ENCODE measurements at places on chromosomes 16 and 17.

DNA sequence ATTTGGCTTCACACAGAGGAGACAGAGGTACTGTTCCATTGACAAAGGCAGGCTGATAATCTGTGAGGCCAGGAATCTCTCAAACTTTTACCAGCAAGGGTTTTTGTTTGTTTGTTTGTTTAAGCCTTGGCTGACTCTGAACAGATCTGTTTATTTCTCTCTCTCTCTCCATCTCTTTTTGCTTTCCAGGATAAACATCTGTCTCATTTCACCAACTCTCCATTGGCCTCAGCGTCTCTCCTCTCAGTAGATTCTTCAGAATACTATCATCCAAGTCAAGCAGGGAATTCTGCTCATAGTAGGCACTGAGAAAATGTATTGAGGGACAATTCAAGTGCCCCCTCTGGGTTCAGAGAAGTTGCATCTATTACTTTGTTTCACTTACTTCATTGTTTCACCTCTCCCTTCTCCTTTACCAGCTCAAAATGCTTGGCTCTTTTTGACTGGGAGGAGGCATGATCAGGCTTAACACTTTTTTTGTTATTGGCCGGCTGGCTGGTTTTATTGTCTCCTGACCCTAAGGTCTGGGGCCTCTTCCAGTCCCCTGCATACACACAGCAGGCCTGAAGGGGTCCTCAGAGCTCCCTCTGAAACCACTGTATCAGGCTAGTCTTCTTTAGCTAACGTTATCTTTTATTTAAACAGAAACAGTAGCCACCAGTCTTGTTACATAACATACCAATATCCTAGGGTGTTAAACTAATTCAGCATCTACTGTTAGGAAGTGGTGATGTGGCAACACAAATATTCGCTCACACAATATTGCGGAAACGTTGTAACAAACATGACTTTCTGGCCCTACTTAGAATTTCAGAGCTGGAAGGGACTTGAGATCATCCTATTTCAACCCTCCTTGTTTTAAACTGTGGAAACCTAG, 2.0 kb upstream of the YPEL2 start:
- DNase-seq: peak; percentile 94

DNA sequence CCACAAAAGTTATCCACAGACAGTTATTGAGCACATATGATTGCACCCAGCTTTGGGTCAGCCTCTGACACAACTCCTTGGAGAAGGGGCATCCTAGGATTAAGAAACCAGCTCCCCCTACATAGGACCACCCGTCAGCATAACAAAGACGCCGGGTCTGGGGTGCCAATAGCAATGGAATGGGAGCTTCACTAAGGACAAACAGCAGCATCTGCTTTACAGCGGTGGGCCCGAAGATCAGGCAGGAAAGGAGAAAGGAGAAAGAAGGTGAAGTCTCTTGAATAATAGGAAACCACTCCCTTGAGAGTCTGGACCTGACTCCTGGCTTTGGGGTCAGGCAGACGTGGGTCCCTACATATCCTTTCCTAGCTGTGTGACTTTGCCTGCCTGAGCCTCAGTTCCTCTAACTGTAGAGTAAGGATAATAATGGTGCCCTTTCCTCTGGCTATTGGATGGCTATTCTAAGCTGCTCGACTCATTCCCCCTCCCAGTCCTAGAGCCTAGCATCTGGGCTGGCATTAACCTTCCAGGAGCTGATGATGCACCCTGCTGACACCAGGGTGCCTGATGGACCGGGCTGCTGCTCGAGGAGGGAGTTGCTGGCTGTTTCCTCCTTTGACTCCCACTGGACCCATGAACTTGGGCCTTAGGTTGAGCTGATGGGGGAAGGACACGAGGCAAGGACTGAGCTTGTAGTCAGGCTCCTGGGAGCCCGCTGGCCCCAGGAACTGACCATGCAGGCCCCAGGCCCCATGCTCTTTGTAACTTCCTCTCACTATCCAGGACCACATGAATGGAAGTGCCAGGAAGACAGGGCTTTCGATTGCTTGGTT, 94.2 kb downstream of the C16orf78 start:
- no peak for DNase-seq

- DNase-seq: no peak
Observed at GRCh38 chr16:20040011-20040410, 33.7 kb downstream of the GPR139 start.

- DNase-seq: no peak
Observed at GRCh38 chr17:75387771-75388170, 17.7 kb downstream of the GRB2 start.

GRCh38 chr17:69800870-69801269, 274.2 kb upstream of the KCNJ16 start:
- no peak for DNase-seq

DNA sequence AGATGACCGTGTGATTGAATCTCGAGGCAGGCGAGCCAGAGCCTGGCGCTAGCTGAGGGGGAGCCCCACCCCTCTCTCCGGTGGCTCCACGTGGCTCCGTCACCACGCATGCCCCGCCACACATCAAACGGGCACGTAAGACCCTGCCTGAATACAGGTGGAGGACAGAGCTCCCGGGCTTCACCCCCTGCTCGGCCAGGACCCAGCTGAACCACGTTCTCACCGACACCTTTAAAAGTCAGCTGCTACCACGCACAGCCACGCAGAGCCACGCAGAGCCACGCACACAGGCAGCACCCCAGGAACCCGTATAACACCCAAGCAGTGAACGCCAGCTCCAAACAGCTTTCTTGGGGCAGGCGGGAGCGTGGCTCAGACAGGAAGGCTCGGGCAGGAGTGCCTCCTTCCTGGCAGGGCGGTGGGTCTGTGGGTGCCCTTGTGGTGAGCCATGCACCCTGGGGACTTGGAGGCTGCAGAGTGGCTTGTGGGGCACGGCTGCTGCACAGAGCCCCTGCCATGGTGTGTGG, 4.4 kb downstream of the TMEM204 start:
- no peak for DNase-seq

GRCh38 chr17:82943339-82943738, 103.5 kb upstream of the ZNF750 start:
- DNase-seq: no peak

DNA sequence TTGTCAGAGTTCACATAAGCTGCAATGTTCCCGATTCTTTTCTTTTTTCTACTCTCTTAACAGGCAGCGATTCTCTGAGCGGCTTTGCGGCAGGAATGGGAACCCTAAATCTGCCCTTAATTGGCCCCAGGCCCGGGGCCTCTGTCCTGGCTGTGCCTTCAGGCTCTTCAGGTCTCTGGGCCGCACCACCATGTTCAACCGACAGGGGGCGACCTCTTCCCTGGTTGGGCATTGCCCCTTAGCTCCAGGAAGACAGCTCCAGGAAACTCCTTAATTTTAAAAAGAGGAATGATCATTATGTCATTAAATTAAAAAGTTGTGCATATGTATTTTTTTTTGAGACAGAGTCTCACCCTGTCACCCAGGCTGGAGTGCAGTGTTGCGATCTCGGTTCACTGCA, 20.3 kb downstream of the CACNG5 start:
- peak; percentile 32 for DNase-seq

GRCh38 chr17:1649844-1650501, at the start of gene RILP:
TSS of gene RILP (minus strand) at chr17:1649866. CDS start at chr17:1649804, 62 bp downstream.
- peak; percentile 93 for DNase-seq

DNA sequence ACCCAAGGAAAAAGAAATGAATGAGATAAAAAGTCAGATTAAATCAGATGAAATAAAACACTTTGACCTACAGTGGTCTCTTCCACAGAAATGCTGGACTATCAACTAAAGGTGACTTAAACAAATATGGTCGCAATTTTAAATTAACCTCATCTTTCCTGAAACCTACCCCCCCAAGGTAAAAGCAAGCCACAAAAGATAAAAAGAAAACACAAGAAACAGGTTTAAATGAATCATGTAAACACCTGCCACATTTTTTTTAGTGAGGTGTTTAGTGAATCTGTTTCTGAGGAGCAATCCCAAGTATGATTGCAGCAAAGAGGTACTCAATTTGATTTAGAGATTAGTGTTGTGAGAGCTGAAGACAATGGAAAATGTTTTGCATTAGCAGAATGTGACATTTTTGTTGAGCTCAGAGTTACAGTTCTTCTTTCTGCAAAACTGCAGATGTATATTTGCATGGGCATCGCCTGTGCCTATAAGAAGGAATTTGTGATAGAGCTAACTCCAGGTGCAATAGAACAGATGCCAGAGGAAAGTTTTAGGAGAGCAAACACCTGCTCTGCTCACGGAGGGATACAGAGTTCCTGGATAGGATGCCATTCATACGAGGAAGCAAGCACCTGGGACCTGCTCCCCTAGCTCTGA, 3.4 kb upstream of the MMD start:
- no peak for DNase-seq

DNA sequence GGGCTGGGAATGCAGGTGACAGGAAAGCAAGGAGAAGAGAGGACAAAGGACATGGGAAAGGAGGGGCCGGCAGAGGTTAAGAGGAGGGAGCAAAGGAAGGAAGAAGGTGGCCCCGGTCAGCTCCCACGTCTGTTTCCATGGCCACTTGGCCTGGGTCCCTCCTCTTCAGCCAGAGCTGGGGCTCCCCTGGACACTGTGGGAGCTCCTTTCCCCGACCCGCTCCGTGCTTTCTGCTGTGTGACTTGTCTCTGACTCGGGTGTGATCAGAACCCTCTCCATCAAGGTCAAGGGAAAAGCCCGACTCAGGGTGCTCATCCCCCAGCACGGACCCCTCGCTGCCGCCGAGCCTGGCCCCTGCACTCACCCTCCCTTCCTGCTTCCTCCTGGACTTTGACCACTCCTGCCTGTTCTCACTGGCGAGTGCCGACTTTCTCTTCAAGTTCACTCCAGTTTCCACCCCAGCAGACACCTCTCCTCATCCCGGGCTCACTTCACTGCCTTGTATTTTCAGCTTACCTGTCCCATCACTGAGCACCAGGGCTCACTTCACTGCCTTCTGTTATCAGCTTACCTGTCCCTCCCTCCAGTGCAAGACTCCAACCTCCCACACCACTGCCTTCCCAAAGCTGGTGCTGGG, 61.2 kb downstream of the MEAK7 start:
- DNase-seq: no peak

DNA sequence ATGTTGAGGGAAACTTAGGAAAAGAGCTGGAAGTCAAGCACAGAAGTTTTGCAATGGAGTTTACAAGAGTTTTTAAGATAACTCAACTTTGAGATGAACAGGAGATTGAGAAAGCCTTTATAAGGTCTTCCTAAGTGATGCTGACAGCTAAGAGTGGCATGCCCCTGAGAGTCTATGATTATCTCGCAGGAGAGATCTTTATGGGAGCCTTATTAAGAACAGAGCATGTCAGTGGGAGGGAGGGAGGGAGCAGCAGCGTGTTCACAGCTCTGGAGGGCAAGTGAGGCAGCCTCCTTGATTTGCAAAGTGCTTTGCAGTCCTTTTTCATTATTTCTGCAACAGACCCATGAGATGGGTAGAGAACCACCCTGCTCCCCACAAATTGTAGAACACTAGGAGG, 30.7 kb downstream of the GNAO1 start:
- no peak for DNase-seq

GRCh38 chr17:41340934-41341861, 9.4 kb downstream of the KRT33A start:
- no peak for DNase-seq

GRCh38 chr16:66653581-66654350, 42.8 kb downstream of the CMTM4 start:
- no peak for DNase-seq

GRCh38 chr17:46192189-46192438, 1.1 kb downstream of the KANSL1 start:
- DNase-seq: no peak

DNA sequence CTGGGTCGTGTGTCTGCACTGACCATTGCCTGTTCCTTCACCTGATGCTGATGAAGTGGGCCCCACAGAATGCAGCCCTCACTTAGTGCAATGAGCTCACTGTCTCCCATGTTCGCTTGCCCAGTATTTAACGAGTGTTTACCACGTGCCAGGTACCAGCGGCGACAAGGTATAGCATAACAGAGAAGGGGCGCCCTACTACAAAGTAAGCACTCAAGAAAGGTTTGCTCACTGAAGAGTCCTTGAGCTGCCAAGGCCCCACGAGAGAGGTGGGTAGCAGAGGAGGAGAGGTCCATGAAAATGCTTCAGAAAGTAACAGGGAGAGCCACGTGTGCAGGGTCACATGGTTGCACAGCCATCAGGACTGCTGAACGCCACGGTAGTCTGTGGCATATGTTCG, 230.0 kb downstream of the NTN1 start:
- DNase-seq: no peak

GRCh38 chr17:3004925-3005324, 58.5 kb downstream of the OR1D5 start:
- peak; percentile 87 for DNase-seq

DNA sequence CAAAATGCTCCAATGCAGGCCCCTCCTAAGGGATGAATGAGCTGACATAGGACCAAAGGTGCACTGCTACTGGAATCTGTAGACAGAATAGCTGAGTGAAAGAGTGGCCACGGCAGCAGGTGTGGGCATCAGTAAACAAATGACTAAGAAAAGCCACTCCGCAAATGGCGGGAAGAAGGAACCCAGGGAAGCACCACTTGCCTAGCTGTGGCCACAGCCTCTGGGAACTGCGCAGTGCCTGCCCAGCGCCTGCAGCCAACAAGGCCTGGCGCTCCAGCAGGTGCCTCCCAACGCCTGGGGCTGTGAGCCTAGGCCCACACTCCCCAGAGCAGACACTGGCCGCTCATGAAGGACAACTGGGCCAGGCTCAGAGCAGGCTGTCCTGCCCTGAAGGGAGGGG, 11.8 kb downstream of the PEMT start:
- DNase-seq: peak; percentile 43

GRCh38 chr17:77579682-77580081, 378.8 kb upstream of the TNRC6C start:
- DNase-seq: no peak

GRCh38 chr17:64040206-64040605, 19.8 kb upstream of the ICAM2 start:
- no peak for DNase-seq

GRCh38 chr17:77145224-77145611, 4.4 kb downstream of the SEC14L1 start:
- DNase-seq: no peak

DNA sequence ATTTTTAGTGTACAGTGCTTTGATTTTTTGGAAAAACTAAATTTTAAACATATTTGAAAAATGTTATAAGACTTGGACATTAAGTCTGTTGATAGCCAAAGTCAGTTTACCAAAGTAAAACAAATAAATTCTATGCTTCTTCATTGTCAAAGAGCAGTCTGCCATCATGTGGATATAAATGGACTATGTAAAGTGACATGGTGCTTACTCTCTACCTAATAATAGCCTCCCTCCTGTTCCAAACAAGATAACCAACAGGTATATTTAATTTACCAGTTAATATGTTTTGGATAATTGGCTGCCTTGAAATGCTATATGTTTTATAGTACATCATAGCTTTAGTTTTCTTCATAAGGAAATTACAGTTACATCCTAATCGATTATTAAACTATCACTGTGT, 15.9 kb downstream of the TAF15 start:
- DNase-seq: no peak
